ENCODE measurements at places on chromosomes 1 and 21.

GRCh38 chr1:230693221-230693620, 20.7 kb downstream of the AGT start:
- no peak for DNase-seq

GRCh38 chr1:235553112-235553551, 48.9 kb upstream of the B3GALNT2 start:
- no peak for DNase-seq

DNA sequence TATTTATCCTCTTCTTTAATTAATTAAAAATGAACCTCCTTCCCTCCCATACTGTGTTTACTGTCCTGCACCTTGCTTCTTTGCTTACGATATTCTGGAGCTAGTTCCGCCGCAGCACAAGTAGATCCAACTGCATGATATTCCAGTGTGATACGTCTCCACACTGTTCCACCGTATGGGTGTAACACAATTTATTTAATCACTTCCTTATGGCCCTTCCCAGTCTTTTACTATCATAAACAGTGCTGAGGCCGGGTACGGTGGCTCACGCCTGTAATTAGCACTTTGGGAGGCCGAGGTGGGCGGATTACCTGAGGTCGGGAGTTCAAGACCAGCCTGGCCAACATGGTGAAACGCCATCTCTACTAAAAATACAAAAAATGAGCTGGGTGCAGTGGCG, 25.7 kb downstream of the CNST start:
- no peak for DNase-seq

DNA sequence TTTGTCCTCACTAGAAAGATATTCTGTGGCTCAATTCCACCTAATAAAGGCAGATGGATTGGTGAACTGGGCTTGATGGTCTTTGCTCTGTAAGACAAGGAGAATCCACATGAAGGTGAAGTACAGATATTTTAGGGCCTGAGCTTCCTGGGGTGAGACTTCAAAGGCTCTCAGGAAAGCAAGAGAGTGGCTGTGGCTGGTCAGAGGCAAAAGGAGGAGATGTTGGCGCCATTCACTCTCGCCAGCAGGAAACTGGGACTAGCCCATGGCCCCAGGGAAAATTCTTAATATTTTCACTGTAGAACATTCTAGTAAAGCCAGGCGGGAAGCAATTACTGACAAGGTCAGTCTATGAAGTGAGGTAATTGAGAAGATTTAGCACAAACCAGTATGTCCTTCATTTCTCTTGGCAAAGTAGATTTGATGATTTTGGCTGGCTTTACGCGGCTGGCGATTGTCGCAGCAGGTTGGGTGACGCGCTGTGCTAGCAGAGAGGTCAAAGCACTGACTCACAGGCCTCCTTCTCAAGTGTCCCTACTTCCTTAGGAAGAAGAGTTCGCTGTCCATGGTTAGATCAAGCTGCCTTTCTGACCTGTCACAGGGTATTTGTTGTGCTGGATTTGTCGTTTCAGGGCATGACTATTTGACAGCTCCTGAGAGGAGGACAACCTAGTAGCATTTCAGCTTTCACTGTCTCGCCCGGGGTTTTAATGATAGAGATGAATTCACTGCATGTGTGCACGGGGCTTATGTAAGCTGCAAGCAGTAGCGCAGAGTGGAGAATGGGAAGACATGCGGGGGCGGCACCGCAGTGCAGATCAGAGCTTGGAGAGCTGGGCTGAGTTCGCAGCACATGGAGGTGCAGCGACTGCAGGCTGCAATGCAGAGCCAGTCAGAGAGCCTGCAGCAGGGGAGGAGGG, 32.7 kb downstream of the XCL1 start:
- DNase-seq, result peak; percentile 34

DNA sequence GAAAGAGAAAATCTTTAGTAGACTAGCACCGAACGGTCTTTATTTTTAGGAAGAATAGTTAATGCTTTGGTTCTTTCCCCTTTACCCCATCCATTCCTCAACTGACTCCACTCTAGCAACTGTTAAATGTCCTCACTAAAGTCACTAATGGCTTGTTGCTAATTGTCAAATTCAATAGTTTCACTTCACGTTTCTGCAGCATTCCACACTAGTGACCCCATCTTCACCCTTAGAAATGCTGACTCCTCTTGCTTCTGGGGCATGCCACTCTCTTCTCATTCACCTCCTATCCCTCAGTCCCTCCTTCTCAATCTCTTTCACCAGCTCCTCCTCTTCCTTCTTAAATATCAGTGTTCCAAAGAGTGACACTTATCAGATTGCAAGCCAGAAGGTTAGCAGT, 19.4 kb upstream of the CADM3 start:
- DNase-seq, result no peak

GRCh38 chr1:94936861-94937620, 10.1 kb upstream of the CNN3 start:
- no peak for DNase-seq

GRCh38 chr1:224331326-224331725, 1.4 kb upstream of the NVL start:
- DNase-seq, result no peak

- no peak for DNase-seq
Measured at GRCh38 chr1:203099805-203100515, 14.1 kb upstream of the MYOG start.

DNA sequence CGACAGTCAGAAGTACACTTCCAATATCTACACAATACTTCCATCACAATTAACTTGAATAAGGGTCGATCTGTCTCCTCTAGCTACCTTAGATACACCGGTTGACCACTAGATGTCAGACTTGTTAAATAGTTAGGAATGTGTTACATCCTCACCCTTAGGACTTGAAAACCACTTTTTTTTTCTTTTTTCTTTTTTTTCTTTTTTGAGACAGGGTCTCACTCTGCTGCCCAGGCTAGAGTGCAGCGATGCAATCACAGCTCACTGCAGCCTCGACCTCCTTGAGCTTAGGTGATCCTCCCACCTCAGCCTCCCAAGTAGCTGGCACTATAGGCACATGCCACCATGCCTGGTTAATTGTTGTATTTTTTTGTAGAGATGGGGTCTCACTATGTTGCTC, 120.4 kb upstream of the GREM2 start:
- DNase-seq, result no peak

GRCh38 chr1:183019139-183019740, 4.0 kb upstream of the LAMC1 start:
- no peak for DNase-seq

GRCh38 chr1:30818568-30819243, 61.1 kb upstream of the LAPTM5 start:
- DNase-seq, result no peak

DNA sequence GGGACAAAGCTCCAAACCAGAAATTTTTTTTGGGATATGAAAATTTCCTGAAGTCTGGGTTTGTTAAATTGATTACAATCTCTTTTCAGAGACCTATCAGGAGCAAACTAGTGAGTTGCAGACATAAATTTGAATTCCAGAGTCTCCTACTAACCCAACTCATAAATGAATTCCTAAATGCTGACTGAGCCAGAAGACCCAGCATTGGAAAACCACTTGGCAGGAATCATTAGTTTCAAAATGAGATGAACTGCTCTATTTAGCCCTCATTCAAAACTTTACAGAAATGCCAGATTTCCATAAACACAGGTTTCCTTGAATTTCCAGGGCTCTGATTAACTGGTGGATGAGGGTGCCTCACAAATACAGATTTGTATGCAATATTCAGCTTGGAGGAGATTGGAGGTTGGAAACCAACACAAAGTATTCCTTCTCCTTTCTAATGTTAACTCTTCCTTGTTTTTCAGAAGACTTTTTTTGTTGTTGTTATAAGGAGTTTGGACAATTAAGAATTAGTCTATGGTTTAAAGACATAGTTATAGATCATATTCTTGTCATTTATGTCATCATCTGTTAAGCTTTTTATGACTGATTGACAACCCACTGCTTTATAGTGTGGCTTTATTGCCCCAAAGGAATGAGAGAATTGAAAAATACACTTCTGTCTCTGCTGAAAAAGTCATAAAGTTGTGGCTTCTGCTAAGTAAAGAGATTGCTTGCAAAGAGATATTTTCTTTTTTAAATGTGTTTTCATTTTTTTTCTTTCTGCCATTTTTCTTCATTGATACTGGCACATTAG, 222.8 kb downstream of the HLX start:
- DNase-seq, result no peak

DNA sequence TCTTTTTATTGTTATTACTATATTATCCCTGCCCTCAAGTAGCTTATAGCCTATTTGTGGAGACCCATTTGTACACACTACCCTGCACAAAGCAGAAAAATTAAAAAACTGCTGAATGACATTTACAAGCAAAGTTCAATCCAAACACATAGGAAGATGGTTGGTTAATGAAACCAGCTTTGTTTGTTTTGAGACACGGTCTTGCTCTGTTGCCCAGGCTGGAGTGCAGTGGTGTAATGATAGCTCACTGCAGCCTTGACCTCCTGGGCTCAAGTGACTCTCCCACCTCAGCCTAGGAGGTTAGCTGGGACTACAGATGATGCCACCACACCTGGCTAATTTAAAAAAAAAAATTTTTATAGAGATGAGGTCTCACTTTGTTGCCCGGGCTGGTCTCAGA, 31.6 kb downstream of the TGFB2 start:
- no peak for DNase-seq

- DNase-seq, result no peak
Measured at GRCh38 chr21:44360159-44360558, 6.7 kb downstream of the TRPM2 start.

- no peak for DNase-seq
Measured at GRCh38 chr1:31901838-31902509, 36.2 kb downstream of the PTP4A2 start.

DNA sequence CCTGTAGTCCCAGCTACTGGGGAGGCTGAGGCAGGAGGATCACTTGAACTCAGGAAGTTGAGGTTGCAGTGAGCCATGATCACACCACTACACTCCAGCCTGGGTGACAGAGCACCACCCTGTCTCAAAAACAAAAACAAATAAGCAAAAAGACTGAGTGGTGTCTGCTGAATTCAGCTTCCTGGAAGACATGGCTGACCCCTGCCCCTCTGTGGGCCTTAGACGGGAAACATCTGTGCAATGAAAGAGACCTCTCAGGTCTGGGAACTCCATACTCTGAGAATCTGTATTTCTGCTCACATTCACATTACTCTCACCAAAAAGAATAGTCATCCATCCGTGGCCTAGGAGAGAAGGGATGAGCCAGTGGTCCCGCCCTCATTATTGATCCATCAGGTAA, 2.0 kb downstream of the HTR1D start:
- no peak for DNase-seq
